Right atrium auricular region (tissue), 2 donors: ENCODE measurements at places on chromosomes 7 and 10. TPM values are rescaled to one million over a fixed set of nuclear protein-coding genes. Genes with fewer than 3 reads are reported as not detected.

GRCh38 chr10:47329855-47330254, 7.6 kb downstream of the GDF2 start:
- no peak overlapping the region for H3K4me3 ChIP-seq
- no peak overlapping the region for H3K27ac ChIP-seq
- no peak for DNase-seq
- H3K36me3 ChIP-seq = no peaks in the 10 kb centered on the region
- H3K4me1 ChIP-seq = no peaks in the 10 kb centered on the region
- no peaks in the 10 kb centered on the region for H3K27me3 ChIP-seq

DNA sequence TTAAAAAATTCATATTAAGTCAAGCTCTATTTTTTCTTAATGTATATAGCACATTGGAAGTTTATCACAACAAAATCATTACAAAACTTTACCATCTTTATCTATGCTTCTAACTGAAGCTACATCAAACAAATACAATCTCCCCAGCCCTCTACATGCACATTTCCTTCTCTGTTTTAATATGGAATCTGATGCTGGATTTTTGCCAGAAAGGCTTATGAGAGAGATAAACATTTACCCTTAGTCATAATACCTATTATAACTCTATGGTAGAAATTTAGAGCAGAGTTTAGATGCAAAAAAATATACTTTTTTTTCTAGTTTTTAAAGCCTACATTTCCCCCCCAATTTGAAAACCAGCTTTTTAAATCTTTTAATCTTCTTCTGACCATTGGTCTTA, 1198.6 kb downstream of the GATA3 start:
- no peaks in the 10 kb centered on the region for H3K4me1 ChIP-seq
- no peak for DNase-seq
- H3K27me3 ChIP-seq = no peaks in the 10 kb centered on the region
- no peak overlapping the region for H3K4me3 ChIP-seq
- H3K27ac ChIP-seq = no peak overlapping the region

DNA sequence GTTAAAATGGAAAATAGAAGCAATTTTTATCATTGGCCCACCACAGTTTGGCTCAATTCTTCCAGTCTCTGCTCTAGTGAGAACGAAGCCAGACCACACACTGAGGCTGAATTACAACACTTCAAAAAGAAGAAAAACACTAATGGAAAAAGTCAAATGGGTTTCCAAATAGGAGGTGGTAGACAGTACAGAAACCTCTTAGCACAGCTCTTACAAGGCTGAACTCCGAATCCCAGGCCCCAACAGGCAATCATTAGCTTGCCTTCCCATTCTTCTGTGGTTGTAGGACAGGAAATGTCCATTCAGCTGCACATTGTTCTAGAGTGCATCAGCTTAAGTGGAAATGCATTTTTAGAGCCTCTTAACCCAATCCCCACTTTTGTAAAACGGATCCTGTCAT, 115.1 kb upstream of the MEOX2 start:
- H3K4me3 ChIP-seq = no peak overlapping the region
- H3K36me3 ChIP-seq = no peaks in the 10 kb centered on the region
- H3K27me3 ChIP-seq = no peaks in the 10 kb centered on the region
- DNase-seq = no peak
- H3K27ac ChIP-seq = no peak overlapping the region

- no peak overlapping the region for H3K4me3 ChIP-seq
- H3K36me3 ChIP-seq = no peaks in the 10 kb centered on the region
- H3K4me1 ChIP-seq = no peaks in the 10 kb centered on the region
- no peak for DNase-seq
- no peak overlapping the region for H3K27ac ChIP-seq
Measured at GRCh38 chr10:2210088-2210487, 472.8 kb upstream of the ADARB2 start.

DNA sequence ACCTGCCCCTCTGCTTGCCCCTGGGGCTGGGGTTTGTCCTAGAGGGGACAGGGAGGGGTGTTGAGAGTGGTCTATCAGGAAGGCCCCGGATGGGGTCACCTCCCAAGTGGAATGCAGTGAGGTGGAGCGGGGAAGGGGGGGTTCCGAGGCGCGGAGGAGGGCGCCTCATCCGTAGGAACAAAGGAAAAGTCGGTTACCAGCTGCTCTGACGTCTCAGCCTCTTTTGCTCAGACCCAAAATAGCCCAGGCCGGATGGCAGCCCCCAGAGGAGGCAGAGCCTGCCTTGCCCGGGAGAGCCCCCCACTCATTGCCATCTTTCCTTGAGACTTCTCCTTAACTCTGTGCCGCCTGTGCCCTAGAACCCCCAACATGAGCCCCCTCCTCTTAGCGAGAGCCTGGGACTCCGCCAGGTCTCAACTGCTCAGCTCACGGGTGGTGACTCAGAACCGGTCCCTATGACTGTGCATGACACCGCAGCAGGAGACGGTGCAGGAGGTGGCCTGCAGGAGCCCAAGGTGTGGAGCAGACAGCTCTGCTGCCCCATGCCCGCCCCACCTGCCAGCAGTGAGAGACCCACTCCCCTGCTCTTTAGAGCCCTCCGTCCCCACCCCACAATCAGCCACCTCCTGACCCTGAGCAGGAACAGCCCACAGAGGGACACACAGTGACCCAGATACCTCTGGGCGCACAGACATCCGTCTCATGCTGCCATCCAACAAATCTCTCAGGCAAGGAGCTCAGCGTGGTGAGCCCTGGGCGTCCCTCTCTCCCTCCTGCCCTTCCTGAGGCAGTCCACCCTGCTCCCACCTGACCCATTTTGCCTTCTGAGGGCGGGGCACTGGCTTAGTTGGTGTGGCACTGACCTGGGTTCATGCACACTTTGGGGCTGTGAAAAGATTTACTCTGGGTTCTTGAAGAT, 13.1 kb downstream of the STX1A start:
- no peak for DNase-seq
- no peaks in the 10 kb centered on the region for H3K27me3 ChIP-seq
- no peak overlapping the region for H3K4me3 ChIP-seq
- no peaks in the 10 kb centered on the region for H3K4me1 ChIP-seq
- H3K27ac ChIP-seq = no peak overlapping the region
- no peaks in the 10 kb centered on the region for H3K36me3 ChIP-seq

DNA sequence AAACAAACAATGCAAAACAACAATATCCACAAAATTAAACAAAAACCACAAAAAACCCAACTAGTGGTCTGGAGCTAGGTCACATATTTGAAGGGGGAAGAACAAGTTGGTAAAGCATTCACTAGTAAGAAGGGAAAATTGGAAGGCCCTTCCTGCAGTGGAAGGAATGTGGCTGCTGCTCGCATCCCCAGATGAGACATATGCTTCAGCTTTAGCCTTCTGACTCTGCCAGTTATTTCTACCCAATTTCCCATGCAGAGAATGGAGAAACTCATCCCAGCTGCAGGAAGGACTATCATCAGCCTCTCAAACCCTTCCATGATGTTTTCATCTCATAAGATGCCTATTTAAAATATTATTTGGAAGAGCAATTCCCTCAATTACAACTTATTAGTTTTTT, 176.6 kb downstream of the BMPER start:
- H3K27me3 ChIP-seq = no peaks in the 10 kb centered on the region
- H3K36me3 ChIP-seq = no peaks in the 10 kb centered on the region
- H3K4me1 ChIP-seq = no peaks in the 10 kb centered on the region
- DNase-seq = no peak

DNA sequence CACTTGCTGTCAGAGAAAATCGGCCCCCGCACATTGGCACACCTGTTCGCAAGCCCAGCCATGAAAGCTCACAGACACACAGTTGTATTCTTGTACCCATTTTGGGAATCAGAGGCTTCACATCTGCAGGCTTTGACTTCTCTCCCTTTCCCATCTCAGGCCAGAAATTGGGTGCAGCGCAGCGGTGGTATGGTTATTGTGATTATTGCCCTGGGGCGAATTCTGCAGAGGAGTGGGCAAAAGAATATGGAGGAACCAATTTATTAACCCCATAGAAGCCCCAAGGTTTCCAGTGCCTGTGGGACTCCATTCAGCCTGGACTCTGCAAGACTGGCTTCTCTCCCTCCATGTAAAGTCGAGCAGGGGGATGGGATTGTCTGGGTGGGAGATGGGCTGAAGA, 14.0 kb downstream of the TLX1 start:
- no peak overlapping the region for H3K27ac ChIP-seq
- DNase-seq = no peak
- H3K27me3 ChIP-seq = peaks cover 55% of the 10 kb centered on the region
- H3K4me1 ChIP-seq = peaks cover 18% of the 10 kb centered on the region
- no peak overlapping the region for H3K4me3 ChIP-seq

DNA sequence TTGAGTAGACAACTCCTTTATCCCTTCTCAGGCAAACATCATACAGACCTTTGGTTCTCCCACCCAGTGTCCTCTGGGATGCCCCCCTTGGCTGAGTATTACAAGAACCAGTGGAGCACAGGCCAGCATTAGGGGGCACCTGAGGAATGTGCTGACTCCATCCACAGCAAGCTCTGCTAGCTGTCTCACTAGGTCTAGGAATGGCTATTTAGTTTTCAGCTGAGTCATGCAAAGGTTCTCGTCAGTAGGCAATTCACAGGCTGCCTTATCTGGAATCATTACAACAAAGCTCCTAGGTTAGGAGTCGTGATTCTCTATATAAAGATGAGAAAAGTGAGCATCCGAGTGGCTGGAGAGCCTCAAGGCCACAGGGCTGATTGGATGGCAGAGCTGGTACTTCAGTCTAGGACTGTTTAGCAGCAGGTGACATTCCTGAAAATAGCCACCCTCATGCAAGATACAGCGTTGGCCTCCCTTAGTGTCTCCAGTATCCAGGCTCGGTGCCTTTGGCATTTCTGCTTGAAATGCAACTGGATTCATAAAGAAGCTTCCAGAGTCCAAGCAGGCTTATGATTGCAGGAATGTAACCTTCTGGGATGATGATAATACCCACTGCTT, 75.8 kb downstream of the CDCA7L start:
- no peaks in the 10 kb centered on the region for H3K27me3 ChIP-seq
- no peak for DNase-seq
- no peaks in the 10 kb centered on the region for H3K4me1 ChIP-seq
- no peak overlapping the region for H3K27ac ChIP-seq
- no peak overlapping the region for H3K4me3 ChIP-seq
- H3K36me3 ChIP-seq = no peaks in the 10 kb centered on the region

GRCh38 chr10:63217120-63217605, 84.0 kb downstream of the NRBF2 start:
- no peaks in the 10 kb centered on the region for H3K27me3 ChIP-seq
- no peak for DNase-seq
- no peaks in the 10 kb centered on the region for H3K4me1 ChIP-seq
- H3K27ac ChIP-seq = no peak overlapping the region
- H3K36me3 ChIP-seq = peaks cover 8% of the 10 kb centered on the region

DNA sequence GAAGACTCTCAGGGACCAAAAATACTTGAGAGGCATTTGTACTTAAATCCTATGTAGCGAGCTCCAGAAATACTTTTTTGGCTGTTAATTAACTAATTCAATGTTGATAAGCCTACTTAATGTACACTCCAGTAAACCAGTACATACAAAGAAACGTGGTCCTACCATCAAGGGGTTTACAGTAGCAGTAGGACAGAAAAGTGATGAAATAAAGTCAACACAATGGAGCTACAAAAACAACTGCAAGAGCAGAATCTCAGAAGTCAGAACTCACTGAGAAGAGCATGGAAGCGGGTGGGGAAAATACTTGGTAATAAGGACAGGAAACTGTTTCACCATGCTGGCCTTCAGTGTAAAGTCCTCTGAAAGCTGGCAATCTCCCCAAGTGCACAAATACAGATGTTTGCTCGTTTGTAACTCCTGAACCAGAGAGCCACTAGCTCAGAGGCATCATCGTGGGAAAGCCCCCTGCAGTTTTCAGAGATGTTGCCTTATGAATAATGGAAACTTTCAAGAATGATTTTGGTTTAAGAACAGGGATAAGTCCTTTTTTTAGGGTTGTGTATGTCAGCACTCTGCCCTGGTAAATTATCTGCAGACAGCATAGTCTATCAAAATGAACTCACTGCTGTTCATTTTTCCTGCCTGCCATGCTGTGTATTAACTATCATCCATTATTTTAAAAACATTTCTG, 233.2 kb downstream of the SORCS1 start:
- H3K36me3 ChIP-seq = no peaks in the 10 kb centered on the region
- H3K4me3 ChIP-seq = no peak overlapping the region
- H3K27me3 ChIP-seq = no peaks in the 10 kb centered on the region
- DNase-seq = no peak
- no peak overlapping the region for H3K27ac ChIP-seq
- H3K4me1 ChIP-seq = no peaks in the 10 kb centered on the region

- H3K27me3 ChIP-seq = no peaks in the 10 kb centered on the region
- no peak overlapping the region for H3K27ac ChIP-seq
- no peaks in the 10 kb centered on the region for H3K4me1 ChIP-seq
- no peak overlapping the region for H3K4me3 ChIP-seq
- H3K36me3 ChIP-seq = peaks cover 74% of the 10 kb centered on the region
Measured at GRCh38 chr7:5217851-5218331, 27.9 kb downstream of the WIPI2 start.

- H3K36me3 ChIP-seq = no peaks in the 10 kb centered on the region
- no peak for DNase-seq
- H3K4me1 ChIP-seq = no peaks in the 10 kb centered on the region
Measured at GRCh38 chr7:16130111-16131110, 290.9 kb downstream of the CRPPA start.

DNA sequence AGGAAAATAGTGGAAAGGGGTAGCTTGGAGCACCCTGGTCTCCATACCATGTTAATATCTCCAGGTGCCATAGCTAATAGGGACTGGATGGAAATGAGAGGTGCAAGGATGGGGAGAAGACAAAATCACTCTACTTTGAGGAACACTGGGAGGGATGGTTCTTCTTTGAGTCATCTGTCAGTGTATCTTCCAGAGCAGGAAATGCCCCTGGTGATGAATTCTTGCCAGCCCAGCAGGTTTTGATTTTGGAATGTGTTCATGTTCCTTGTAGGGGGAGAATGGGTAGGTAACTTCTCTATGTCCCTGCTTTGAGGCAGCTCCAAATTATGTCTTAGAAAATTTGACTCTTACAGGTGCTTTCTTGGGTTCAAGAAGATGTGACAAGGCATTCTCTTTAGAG, 177.0 kb upstream of the GLI3 start:
- DNase-seq = no peak
- no peak overlapping the region for H3K4me3 ChIP-seq
- H3K27ac ChIP-seq = no peak overlapping the region
- H3K36me3 ChIP-seq = no peaks in the 10 kb centered on the region
- H3K4me1 ChIP-seq = no peaks in the 10 kb centered on the region

Gene SPDYE2
- total RNA-seq = 0.16 TPM

Gene FGFBP3
- 0.26 TPM for total RNA-seq

Gene MRLN
- total RNA-seq = not detected

Gene CALHM3
- total RNA-seq = not detected

Gene VPS37D
- total RNA-seq = 2.2 TPM

Gene COBL
- total RNA-seq = 26.3 TPM

Gene H2BK1
- total RNA-seq = not detected

Gene TEX36
- total RNA-seq = not detected

Gene GPR146
- total RNA-seq = 13.4 TPM
